ENCODE measurements at places on chromosomes 2 and 18.

GRCh38 chr2:96507957-96508520 is 2.9 kb upstream of the NEURL3 start:
- DNase-seq: no peak

- no peak for DNase-seq
These were observed 194.4 kb downstream of the RNF144A start for GRCh38 chr2:7111626-7112025.

GRCh38 chr18:49243391-49243790 is 217.1 kb downstream of the DYM start:
- no peak for DNase-seq

GRCh38 chr2:197813093-197813787 is 8.8 kb downstream of the PLCL1 start:
- no peak for DNase-seq

- DNase-seq: no peak
These were observed 16.5 kb upstream of the SLC16A14 start for GRCh38 chr2:230085201-230085600.

DNA sequence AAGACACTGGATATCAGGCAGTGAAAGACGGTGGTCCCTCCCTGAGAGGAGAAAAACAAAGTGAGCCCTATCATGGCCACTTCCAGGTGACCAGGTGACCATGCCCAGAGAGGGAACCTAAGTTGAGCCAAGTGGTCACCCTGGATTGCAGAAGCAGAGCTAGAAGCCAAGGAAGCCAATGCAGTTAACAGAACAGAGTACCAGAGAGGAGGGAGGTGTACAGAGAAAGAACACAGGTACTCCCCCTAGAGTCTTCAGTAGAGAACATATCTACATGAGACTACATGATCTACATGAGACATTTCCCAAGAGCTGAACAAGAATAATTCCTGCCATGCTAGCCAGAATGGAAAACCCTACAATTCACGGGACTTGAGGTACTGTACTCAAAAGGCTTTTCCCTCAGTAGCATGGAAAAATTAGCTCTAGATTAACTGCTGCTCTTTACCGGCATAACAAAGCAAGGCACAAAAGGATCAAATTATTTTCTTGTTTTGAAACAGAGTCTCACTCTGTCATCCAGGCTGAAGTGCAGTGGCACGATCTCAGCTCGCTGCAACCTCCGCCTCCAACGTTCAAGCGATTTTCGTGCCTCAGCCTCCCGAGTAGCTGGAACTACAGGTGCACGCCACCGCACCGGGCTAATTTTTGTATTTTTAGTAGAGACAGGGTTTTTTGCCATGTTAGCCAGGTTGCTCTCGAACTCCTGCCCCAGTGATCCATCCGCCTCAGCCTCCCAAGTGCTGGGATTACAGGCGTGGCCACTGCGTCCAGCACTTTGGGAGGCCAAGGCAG is 23.5 kb downstream of the ROCK2 start:
- DNase-seq: no peak

DNA sequence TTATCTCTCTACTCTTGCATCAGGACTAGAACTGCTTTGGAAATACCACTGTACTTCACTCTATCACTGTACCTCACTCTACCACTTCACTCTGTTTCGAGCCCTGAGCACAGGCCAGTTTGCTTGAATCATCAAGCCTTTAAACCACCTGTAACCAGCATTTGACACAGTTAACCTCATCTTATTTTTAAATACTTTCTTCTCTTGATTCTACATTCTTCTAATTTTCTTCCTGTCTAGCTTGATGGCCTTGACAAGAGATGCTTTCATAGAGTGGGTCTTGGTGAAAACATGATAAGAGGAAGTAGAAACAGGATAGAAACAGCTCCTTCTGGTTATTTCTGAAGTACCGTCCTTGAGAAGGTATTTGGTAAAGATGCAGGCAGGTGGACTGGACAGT is 78.1 kb downstream of the SPIRE1 start:
- DNase-seq: no peak

DNA sequence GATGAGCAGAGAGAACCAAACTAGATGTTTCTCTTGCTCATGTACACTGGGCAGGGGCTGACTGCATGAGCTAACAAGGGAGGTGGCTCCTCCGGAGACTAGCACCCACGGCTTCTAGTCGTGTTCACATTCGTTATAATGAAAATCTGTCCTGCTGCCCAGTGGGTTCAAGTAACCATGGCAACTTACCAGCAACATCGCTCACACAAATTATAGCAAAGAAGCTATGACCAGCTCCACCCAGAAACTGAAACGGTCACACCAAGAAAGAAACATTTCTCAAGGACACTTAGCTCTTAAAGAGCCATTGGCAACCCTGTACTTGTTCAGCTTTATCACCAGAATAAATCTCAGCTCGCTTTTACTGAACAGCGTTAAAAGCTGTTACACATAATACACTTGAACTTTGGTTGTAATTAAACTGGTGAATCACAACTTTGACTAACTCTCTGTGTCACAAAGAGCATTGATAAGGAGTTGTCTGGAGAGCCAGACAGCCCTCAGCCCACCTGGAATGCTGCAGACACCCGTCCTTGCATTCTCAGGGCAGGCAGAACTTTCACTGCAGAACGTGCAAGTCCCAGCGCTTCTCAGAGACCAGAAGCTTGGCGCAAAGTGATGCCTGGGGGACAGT is 141.2 kb downstream of the PID1 start:
- DNase-seq: no peak

DNA sequence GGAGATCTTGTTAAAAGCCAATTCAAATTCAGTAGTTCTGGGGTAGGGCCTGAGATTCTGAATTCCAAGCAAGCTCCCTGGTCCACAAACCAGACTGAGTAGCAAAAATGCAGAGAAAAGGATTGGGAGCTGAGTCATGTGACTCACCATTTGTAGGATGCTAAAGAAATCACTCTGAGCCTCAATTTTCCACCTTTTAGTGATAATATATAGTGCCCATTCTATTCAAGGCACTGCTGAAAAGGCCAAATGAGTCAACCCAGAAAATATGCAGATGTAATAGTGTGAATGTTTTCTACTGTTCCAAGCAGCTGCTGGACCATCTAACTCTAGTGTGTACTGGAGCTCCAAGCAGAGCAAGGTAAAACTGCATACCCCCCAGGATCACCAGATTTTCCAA is 47.2 kb downstream of the SLC14A2 start:
- DNase-seq: no peak

DNA sequence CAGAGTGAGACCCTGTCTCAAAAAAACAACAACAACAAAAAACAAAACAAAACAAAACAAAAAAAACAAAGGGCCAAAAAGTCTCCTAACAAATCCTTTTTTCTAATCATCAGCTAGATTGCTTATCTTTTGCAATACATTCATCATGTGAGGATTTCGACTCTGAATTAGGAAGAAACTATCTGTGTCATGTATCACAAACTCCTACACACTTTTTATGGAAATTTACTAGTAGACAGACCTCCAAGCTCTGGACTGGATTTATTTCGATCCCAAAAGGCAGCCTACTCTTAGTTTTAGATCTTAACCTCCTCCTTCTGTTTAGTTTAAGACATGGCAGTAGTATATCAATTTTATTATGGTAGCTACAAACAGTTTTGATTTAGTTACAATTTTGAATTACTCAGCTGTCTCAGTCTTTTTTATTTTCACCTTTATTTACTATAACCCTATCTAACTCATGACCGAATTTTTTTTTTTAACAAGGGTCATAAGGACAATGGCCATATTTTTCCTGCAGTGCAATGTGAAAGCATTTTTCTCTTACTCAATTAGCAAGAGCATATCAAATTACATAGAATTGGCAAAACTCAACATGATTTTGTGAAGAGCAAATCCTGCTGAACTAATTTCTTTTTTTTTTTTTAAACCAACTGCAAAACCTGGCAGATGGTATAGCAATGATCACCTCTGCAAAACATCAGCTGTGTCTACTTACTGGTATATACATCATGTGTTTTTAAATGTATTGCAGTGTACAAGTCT is 10.7 kb upstream of the CCDC88A start:
- DNase-seq: no peak

GRCh38 chr2:181389524-181389923 is 67.7 kb upstream of the ITGA4 start:
- DNase-seq: no peak

DNA sequence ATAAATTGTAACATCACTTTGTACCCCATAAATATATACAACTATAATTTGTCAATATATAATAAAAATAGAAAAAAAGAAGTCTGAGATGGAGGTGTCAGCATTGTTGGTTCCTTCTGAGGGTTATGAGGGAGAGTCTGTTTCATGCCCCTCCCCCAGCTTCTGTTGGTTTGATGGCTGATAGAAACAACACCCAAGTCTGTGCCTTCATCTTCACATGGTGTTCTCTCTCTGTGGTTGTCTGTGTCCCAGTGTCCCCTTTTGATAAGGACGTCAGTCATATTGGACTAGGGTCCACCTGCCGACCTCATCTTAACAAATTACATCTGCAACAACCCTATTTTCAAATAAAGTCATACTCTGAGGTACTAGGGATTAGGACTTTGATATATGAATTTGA is 20.3 kb upstream of the EHBP1 start:
- DNase-seq: no peak

DNA sequence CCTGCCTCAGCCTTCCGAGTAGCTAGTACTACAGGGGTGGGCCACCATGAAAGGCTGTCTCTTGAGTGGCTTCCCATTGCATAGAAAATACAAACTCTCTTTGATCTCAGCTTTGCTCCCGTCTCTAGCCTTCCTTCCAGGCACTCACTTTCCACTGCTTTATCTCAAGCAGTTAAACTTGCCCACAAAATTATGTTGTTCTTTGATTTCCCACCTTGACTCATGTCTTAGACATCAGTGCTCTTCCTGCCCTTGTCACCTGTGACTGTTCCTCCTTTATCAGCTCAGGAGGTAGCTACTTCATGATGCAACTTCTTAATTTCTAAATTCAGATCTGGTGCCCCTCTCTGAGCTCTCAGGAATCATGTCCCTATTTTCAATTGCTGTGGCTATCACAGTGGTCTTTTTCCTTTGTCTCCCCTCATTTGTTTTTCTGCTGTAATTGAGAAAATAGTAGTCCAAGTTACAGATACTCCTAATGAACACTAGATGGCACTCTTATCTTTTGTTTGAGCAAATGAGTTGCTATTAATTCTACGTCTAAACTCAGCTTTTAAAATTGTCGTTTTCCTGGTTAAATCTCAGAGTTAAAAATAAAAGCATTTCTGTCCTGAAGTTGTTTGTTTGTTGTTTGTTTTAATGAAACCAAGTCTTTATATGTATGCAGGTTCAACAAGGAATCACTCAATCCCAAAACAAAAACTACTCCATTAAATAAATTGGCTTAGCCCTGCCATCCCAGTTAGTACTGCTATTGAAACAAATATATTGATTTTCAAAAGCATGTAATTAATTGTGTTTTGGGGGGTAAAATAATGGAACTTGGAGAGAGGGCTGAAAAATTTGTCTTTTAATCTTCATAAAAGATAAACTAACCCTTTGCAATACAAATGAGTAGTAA is 46.9 kb upstream of the GREB1L start:
- DNase-seq: peak; percentile 31

GRCh38 chr2:206217743-206218142 is 56.7 kb upstream of the ZDBF2 start:
- DNase-seq: no peak

GRCh38 chr2:241035142-241035817 is 36.9 kb downstream of the SNED1 start:
- no peak for DNase-seq

- DNase-seq: no peak
These were observed 160.7 kb upstream of the CNTNAP5 start for GRCh38 chr2:123864416-123864815.

DNA sequence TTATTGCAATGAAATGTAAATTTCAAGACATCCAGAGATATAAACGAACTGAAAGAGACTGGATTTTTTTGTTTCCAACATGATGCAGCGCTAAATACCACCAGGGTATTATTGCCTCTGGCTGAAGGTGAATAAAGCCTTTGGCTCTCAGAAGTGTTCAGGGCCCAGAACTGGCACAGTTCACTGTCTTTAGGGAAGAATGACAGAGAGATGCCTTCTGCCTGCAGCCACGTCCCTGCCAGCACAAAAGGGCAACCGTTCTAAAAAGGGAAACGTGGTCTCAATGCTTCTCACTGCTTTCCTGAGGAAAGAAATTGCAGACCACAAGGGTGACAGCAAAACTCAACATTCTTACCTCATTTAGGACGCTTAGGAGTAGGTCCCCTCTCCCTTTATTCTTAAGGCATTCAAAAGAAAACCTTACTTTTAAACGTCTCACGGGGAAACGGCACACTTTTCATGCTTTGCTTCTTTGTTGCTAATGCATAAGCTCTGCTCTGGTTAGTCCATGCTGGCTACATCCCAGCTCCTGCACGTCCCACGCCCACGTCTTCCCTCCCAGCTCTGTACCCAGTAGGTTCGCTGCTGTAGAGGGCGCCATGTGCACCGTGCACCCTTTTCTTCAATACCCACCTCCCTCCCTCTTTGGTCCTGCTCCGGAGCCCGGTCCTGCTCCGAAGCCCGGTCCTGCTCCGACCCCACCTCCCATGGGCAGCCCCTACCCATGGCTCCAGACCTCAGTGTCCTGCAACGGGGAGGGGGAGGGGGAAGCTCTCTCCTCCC is 171.0 kb downstream of the HRH4 start:
- DNase-seq: peak; percentile 24

All from muscle of arm (tissue), 14 donors.